Dermis microvascular lymphatic vessel endothelial cell (primary cell): ENCODE measurements at places on chromosomes 5 and 9.

- no peak for DNase-seq
Measured at GRCh38 chr5:148584103-148584502, 70.2 kb downstream of the HTR4 start.

DNA sequence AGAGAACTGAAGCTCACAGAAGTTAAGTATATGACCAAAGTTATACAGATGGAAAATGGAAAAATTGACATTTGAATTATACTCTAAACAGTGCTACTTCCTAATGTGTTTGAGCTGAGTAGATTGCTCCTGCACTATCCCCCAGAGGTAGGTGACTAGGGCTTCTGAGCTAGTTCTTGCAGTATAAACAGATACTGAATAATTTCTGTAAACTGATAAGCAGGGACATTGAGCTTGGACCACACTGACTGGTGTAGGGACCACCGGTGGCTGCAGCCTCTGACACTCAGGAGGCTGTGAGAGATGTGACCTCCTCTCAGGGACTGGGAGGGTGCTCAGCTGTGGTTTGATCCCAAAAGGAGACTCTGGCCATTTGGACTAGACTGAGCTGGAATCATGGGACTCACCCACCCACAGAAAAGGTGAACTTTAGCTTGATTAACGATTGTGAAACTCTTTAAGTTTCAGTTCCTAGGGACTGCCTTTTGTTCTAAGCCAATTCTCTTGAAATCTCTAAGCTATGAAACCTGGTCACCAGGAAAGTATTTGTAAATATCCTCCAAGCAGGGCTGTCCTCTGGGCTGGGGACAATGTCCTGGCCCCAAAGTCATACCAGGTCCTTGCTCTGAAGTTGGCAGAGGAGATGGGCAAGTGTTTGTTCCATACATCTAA, 291.5 kb downstream of the SEC61B start:
- no peak for DNase-seq

- DNase-seq: no peak
Measured at GRCh38 chr9:88280816-88281382, 107.3 kb upstream of the SPIN1 start.

DNA sequence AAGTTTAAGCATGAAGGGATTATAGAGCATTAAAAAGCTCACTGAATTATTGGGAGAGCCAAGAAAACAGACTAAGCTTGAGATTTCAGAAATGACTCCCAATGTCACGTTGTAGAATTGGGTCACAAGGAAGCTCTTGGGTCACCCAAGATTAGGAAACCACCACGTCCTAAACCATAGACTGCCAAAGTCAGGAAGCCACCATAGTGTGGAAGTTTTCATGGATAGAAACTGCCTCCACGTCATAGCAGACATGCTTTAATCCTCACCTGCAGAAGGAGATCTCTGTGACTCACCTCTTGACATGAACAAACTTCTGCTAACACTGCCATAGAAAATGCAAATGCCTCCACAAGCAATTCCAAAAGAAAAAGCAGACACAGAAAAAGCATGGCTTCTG, 106.3 kb downstream of the SLC1A3 start:
- DNase-seq: no peak

DNA sequence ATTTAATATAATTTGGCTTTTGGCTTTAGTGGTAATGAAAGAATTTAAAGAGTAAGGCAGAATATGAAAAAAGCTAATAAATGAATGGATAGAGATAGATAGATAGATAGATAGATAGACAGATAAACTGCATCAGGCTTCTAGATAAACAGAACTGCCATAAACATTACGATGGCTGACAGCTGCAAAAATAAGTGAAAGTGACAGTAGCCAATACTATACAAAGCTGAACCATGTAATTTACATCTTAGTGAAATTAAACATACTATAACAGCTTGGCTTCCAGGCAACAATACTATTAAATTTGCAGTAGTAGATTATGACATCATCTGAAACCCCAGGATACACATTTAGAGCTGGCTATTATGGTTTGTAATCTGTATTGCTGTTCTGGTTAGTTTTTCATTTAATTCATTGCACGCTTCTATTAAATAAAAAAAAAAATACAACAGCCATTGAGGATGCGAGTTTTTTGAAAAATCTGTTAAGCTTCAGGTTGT, 1354.8 kb downstream of the PTPRD start:
- no peak for DNase-seq

DNA sequence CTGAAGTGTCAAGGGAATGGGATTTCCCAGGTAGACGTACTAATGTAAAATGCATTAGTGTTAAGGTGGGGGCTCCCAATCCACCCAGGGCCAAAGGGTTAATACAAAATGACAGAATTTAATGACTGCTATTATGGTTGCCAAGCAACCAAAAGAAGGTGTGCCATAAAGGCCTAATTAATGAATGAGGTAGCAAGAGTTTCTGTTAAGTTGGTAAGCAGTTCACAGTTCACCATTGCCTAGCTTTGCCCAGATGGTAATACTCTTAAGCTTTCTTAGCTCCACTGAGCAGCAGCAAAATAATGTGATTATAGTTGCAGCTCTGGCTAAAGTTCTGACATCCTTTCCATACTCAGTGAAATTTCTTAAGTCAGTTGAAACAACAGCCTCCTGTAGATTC, 211.7 kb downstream of the DENND1A start:
- DNase-seq: no peak

DNA sequence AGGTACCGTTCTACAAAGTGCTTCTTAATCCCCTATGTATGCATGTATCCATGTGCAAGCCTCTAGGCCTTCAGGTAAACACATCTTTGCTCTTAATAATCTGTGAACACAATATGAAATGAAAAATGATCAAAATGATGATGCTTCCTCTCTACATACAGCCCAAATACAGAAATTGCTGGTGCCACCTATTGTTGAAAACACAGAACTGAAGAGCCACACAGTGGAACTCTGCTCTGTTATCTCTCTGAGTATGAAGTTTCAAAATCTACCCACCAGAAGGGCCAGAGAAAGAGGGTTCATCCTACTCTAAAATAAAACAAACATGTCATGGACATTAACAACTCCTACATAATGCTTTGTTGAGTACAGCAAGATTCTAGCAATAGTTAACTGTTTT, 71.3 kb downstream of the GLIS3 start:
- peak; percentile 36 for DNase-seq

GRCh38 chr5:58262226-58262625, 197.7 kb downstream of the PLK2 start:
- no peak for DNase-seq

DNA sequence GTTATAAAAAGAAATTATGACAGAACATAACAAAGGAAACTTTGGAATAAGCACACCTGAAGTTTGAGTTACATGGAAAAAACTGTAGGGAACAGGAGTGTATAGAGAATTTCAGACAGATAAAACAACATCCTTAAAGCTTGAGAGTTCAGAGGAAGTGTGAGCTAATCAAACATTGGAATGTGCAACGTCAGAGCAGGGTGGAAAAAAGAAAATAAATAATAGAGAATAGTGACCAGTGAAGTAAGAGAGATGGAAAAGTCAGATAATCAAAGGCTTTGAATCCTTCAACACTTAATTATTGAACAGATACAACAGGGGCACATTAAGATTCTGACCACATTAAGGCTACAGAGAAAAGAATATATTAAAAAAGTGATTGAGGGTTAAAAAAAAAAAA, 128.5 kb upstream of the CDH10 start:
- DNase-seq: no peak

- no peak for DNase-seq
Measured at GRCh38 chr5:100402071-100402470, 133.1 kb upstream of the FAM174A start.

DNA sequence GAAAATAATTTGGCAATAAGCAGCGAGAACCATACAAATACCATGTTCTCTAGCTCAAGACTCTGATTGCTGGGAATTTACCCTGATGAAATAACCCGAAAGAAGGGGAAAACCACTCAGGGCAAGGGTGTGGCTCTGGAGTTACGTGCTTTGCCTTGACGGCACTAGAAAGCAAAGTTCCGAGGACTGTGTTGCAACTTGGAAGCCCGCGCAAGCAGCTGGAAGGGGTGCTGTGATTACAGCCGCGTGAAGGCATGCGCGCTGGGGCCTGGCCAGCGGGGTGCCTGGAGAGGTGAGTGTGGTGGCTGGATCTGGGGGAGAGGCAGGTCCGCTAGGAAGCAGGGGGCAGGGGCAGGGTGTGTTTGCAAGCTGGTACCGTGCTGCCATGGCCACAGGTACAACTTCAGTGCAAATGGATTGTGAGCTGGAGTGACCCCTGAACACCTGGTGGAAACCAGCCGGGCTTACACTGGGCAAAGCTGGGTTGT, 52.6 kb upstream of the CNOT6 start:
- DNase-seq: no peak

- DNase-seq: peak; percentile 58
Measured at GRCh38 chr9:33800886-33801285, 5.5 kb downstream of the PRSS3 start.

- DNase-seq: no peak
Measured at GRCh38 chr5:36651761-36652685, 45.6 kb downstream of the SLC1A3 start.

- peak; percentile 6 for DNase-seq
Measured at GRCh38 chr5:20833081-20833627, 845.2 kb upstream of the CDH18 start.

DNA sequence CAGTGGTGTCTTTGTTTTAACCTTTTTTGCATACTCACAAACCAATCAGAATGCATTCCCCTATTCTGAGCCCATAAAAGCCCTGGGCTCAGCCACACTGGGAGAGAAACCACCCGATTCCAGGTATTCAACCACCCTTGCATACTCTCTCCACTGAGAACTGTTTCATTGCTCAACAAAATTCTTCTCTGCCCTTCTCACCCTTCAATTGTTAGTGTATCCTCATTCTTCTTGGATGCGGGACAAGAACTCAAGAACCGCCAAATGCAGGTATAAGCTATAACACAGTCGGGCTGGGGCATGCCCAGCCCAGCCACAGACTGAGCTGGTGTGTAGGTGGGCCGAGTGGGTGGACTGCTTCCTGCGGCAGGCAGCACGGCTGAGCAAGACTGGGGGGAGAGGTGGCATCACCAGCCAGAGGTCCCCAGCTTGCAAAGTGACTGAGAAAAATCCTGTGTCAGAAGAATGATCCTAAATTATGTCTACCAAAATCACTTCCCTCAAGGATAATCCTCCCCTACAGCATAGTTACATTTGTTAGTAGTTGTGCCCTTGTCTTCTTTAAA, 141.0 kb downstream of the SSBP2 start:
- DNase-seq: no peak

- DNase-seq: no peak
Measured at GRCh38 chr5:82330530-82331270, 52.5 kb upstream of the RPS23 start.

DNA sequence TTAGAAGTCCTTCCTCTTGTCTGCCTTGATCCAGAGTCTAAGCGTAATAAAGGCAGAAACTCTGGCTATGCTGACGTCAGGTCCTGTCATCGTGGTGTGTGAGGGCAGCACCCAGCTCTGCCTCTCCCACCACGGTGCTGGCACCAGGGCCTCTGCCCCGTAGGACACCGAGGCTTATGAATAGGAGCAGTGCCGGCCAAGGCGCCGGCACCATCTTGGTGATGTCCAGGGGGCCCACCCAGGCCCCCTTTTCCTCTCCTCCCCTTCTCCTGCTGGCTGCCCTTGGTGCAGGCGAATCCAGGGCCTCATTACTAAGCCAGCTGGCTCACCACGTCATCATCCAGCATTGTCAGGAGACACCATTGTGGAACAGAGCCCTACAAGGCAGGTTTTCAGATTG, 252.3 kb downstream of the FANCC start:
- DNase-seq: no peak

DNA sequence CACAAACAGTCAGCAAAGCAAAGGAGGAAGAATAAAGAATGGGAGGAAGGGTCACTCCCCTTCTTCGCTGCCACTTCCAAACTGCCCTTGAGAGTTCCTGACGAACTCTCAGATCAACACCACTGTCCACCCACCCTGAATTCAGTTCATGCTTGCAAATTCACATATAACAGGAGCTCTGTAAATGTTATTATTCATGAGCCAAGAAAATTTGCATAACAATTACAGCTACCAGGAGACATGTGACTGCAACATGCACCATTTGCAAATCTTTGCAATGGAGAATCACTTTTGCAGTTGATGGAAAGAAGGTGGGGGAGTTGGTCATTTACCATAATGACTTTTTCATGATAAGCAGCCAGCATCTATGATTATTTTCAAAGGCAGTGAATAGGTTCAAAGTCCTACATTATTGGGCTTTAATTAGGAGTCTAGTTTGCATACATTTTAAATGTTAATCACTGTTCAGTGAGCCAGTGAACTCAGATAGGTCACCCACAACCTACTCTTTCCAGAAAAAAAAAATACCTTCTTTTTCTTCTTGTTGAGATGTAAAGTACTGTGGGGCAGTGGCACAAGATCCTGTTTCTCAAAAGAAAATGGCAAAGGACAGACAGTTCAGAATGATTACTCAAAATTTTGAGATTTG, 149.7 kb downstream of the CAAP1 start:
- DNase-seq: no peak

GRCh38 chr9:108463932-108464606, 391.7 kb downstream of the ACTL7B start:
- no peak for DNase-seq

GRCh38 chr9:14311171-14311949, 2.6 kb downstream of the NFIB start:
- DNase-seq: no peak

- no peak for DNase-seq
Measured at GRCh38 chr9:20512636-20513035, 109.7 kb downstream of the MLLT3 start.

GRCh38 chr9:99103901-99104458, 933 bp upstream of the TGFBR1 start:
- DNase-seq: peak; percentile 10
